ENCODE measurements at places on chromosomes 11 and 22. TPM values are rescaled to one million over a fixed set of nuclear protein-coding genes. Genes with fewer than 3 reads are reported as not detected.

- DNase-seq, result no peak
Observed at GRCh38 chr22:42714768-42715390, 5.8 kb downstream of the A4GALT start.

- peak; percentile 94 for DNase-seq
Observed at GRCh38 chr11:34344768-34345539, 12.9 kb downstream of the ABTB2 start.

The RIN1 gene
- 38.8 TPM for total RNA-seq

- DNase-seq, result no peak
Observed at GRCh38 chr22:27299181-27300085, 502.1 kb downstream of the MN1 start.

- DNase-seq, result peak; percentile 40
Observed at GRCh38 chr11:79152511-79152910, 288.3 kb downstream of the TENM4 start.

GRCh38 chr11:109425554-109425953 lies 3.6 kb downstream of the C11orf87 start:
- DNase-seq, result no peak

The WNT11 gene
- total RNA-seq, result 17.4 TPM

The OR8D4 gene
- not detected for total RNA-seq

GRCh38 chr11:121405646-121406045 lies 46.5 kb upstream of the SORL1 start:
- no peak for DNase-seq

DNA sequence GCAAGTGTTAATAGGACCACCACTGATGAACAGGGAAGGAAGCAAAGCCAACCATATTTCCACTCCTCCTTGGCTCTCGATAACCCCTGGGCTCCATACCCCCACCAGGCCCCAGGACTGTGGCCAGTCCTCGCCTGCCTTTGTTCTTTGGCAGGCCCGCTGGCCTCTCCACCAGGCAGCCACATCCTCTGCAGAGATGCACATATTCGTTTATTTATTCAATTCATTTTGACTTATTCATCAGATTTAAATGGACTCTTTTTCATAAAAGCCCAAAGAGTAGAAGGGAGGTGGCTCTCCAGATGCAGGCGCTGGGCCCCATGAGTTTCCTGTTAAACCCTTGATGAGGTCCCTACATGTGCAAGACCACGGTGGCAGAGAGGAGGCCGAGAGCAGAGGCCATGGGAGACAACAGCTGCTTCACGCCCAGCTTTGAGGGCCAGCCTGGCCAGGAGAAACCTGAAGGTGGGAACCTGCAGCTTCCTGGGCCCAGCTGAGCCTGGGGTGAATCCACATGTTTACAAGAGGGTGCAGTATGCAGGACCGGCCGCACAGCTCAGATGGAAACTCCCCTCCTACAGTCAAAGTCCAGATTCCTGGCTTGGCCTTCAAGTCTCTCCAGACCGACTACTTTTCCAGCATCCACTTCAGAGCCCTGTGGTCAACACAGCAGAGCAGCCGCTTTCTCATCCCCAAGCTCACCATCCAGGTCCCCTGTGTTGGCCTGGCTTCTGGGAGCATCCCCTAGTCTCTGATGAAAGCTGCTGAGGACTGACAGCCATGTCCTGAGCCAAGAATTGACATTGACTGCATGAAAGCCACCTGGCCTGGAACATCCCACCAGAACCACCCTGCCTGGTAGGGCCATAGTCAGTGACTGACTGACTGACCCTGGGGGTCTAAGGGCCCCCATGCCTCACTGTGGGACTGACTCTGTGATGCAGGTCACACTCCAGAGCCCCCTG lies 39.7 kb upstream of the CCND1 start:
- DNase-seq, result no peak

- no peak for DNase-seq
Observed at GRCh38 chr11:110856996-110857812, 145.0 kb upstream of the ARHGAP20 start.

The FAM83F gene
- total RNA-seq, result not detected

- no peak for DNase-seq
Observed at GRCh38 chr11:73565804-73566203, 32.1 kb downstream of the FAM168A start.

GRCh38 chr11:83938148-83938547 lies 652.0 kb upstream of the CCDC90B start:
- DNase-seq, result no peak

DNA sequence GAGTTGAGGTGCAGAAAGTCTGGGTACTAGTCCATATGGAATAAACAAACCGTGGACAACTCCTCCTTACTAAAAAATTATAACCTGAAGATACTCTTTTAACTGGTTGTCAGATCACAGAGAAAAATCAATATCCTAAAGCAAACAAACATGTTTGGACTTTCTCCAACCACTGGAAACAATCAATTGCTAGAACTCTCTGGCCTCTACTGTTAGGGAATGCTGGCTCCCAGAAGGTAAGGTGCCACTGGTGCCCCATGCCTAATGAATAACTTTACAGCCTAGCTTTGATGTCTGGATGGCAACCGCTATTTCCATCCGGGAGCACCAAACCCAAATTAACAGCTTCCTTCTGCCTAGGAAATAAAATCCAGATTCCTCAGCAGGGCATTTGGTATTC lies 74.5 kb downstream of the AMBRA1 start:
- no peak for DNase-seq

GRCh38 chr11:124732230-124732629 lies 7.5 kb upstream of the NRGN start:
- no peak for DNase-seq

The OR52E8 gene
- not detected for total RNA-seq

GRCh38 chr11:34027516-34028408 lies 23.8 kb upstream of the CAPRIN1 start:
- no peak for DNase-seq

DNA sequence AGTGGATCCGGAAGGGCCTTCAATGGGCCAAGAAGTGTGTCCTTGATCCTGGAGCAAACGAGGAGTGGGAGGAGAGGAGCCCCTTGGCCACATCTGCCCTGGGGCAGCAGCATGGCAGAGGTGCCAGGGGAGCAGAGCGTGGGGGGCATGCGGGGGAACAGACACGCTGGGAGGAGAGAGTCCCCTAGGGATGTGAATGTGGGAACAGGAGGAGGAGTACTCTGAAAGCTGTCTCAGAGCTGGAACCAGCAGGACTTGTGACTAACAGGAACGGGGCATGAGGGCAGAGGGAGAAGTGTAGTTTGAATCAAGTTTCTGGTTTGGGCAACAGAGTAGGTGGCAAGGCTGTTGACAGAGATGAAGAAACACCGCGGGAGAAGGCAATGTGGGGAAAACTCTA lies 54.5 kb upstream of the SLC35C1 start:
- DNase-seq, result no peak

DNA sequence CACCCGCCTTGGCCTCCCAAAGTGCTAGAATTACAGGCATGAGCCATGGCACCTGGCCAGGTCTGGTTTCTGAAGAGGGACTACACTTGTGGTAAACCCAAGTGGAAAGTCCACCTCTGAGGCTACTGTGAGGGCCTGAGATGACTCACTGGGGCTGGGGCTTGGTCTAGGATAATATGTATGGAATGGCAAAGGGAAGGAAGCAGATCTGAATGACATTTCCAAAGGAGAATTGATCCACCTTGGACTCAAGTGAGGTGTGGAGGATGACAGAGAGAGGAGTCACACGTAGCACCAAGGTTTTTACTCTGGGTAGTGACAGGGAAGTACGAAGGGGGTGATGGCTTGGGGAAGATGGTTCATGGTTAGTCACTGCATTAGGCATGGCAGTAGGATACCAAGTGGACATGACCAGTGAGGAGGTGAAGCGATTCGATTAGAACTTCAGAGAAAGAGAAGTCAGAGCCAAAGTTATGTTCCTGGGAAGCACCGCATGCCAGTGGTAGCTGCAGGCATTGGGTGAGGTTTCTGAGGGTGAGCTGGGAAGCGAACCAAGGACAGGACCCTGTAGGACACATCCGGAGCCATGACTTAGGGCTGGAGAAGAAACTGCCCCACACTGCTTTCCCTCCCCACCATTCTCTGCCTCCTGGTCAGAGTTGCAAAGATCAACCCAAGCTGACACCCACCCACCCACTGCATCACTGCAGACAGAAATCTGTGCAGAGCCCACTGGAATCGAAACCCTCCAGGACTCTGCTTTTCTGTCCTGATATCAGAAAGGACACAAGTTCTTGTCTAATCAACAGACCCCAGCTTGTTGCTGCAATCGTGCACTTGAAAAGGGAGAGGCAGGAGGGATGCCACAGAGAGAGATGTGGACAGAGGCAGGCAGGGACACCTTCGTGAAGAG lies 13.0 kb upstream of the BCL9L start:
- peak; percentile 90 for DNase-seq

DNA sequence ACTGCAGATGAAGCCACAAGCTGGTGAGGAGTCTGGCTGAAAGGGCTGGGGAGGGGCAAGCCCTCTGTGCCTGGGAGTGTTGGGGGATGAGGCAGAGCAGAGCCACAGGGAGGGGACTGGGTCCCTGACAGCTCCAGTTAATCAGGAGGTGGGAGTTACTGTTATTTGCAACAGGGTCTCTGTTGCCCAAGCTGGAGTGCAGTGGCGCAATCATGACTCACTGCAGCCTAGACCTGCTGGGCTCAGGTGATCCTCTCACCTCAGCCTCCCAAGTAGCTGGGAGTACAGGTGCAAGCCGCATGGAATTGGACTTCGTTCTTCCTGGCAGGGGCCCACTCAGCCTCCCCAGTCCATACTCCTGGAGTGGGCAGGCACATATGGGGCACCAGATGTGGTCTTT lies 7.7 kb downstream of the SCN2B start:
- no peak for DNase-seq

DNA sequence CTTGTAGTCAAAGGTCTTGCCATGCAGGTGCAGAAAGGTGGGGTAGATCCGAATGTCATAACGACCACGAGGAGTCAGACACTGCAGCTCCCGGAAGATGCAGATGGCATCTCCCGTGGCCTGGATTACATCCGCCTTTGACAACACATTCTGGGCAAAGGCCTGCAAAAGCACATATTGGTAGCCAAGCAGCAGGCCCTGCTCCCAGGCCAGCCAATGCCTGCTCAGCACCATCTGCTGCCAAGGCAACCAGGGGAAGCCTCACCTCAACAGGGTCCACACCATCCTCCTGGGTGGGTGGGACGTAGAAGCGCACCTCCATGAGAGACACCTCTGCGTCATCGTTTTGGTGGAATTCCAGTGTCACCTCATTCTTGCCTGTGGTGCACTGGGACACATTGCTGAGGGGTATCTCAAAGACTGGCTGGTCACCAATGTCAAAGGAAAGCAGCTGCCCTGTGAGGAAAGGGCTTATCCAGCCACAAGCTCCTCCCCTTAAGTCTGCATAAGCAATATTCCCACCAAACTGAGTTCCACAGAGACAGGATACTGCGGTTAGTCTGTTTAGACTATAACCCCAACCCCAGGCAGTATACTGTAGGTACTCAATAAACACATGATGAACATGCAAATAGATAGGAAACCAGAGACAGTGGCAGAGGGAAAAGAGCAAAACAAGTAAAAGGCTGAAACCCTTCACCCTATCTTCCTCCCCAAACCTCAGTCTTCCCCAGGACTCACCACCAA lies 2.8 kb downstream of the SSRP1 start:
- no peak for DNase-seq

- DNase-seq, result no peak
Observed at GRCh38 chr11:129528296-129528695, 152.6 kb downstream of the BARX2 start.

DNA sequence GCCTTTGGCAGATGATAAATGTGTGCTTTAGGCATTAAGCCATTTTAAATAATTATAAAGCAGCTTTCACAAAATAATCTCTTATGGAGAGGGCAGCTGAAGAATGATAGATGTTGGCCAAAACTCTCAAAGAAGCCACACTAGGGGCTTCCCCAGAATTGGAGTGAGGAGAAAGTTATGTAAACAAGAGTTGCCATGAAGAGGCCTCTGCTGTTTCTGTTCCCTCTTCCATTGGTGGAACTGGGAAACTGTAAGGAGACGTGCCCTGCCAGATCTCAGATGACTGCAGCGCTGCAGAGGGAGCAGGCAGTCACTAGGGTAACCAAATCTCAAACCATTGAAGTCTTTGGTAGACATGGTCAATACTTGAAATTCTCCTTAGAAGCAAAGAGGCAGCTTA lies 19.4 kb upstream of the APLP2 start:
- no peak for DNase-seq

- no peak for DNase-seq
Observed at GRCh38 chr22:43269646-43270045, 73.5 kb downstream of the SCUBE1 start.

- DNase-seq, result peak; percentile 79
Observed at GRCh38 chr11:43327987-43328386, 16.2 kb downstream of the API5 start.

The KIRREL3 gene
- total RNA-seq, result 1.2 TPM

The CASP12 gene
- not detected for total RNA-seq

GRCh38 chr11:1228921-1229451 lies 6.1 kb downstream of the MUC5B start:
- DNase-seq, result no peak

The OR8G5 gene
- not detected for total RNA-seq

The SLC22A12 gene
- total RNA-seq, result not detected

DNA sequence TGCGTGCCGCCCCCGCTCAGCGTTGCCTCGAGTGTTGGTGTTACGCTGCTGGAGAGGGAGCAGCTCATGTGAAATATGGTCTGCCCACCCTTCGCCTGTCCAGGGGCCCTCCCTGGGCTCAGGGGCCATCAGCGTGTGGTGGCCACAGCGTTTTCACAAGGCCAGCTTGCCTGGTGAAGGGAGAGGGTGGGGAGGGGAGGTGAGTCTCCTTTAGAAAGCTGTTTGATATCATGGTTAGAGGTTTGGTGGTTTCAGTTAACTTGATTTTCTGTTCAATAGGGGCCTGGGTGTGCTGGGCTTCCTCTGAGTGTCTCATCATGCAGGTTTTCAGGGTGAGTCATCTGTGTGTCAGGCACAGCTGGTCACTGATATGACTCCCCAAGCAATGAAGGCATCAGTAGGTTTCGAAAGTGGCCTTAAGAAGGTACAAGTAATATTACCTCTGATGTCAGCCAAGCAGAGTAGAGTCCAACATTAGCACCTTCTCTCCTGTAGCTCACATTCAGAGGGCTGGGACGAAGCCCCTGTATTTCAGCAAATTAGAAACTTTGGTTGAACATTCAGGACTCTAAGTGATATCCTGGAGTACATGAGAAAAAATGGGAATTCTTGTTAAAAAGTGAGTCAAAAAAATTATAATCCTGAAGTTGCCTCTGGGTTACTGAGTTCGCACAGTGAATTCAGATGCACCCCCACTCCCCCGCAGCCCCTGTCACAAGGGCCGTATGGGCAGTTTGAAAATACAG lies 172.5 kb downstream of the TBC1D22A start:
- DNase-seq, result peak; percentile 96

DNA sequence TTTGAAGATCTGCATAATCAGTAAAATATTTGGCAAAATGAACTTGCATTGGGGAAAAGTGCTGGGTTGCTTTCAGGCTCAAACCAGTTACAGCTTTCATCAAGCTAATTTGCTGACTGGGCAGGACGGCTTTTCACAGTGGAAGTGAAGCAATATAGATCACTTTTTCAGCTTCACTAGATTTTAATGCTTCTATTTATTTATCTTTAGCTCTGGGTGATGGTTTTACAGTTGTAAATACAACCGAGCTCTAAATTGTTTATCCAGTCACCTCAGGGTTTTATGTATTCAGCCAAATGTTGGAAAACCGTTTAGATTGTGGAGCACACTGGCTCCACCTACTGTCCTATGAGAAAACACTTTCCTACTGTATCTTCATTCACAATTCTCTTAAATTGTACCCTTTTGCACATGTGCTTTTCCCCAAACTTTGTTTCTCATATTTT lies 58.2 kb downstream of the ACER3 start:
- peak; percentile 66 for DNase-seq
